ENCODE measurements at places on chromosomes 13 and 19.

GRCh38 chr19:2561895-2562294 lies 86.0 kb downstream of the GADD45B start:
- peaks cover 50% of the 10 kb centered on the region for H3K4me1 ChIP-seq
- peak; percentile 80 for DNase-seq
- H3K4me3 ChIP-seq: peak overlapping the region; percentile 85
- H3K36me3 ChIP-seq: no peaks in the 10 kb centered on the region
- peak overlapping the region; percentile 99 for H3K27ac ChIP-seq
- no peaks in the 10 kb centered on the region for H3K27me3 ChIP-seq

DNA sequence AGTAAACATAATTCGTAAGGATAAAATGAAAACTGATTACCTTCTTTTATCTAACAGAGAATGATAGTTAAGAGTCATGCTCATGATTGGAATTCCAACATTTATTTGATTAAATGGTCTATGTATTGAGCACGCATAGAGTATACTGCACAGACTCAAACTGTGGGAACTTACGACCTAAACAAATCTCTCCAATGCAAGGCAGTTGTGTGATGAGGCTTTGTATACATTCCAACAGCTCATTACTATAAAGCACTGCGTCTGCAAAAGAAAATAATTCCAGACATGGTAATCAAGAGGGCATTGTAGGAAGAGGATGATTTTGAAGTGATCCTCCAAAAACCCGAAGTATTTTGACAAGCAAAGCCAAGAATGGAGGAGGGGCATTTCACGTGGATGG lies 169.5 kb downstream of the NUFIP1 start:
- DNase-seq: no peak
- no peak overlapping the region for H3K4me3 ChIP-seq
- H3K4me1 ChIP-seq: peaks cover 12% of the 10 kb centered on the region
- no peaks in the 10 kb centered on the region for H3K36me3 ChIP-seq
- H3K27me3 ChIP-seq: peaks cover 3% of the 10 kb centered on the region

DNA sequence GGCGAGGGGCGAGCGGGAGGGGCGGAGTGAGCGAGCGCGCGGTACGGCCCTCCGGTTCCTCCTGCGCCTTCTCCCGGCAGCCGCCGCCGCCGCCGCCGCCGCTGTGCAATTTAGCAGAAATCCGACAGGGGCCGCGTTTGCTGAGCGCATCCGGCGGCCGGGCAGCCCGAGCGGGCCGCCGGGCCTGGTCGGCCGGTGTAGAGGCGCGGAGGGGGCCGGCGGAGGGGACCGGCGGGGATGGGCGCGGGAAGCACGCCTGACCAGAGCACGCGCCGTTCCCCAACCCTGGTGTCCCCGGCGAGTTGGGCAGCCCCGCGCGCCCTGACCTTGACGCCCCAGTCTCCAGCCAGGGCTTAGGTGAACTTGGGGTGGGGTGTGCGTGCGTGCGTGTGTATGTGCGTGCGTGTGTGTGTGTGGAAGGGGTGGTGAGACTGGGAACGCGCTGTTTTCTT lies 144.5 kb upstream of the ZNF536 start:
- peaks cover 5% of the 10 kb centered on the region for H3K36me3 ChIP-seq
- peaks cover 25% of the 10 kb centered on the region for H3K4me1 ChIP-seq
- H3K27ac ChIP-seq: no peak overlapping the region
- DNase-seq: peak; percentile 53

DNA sequence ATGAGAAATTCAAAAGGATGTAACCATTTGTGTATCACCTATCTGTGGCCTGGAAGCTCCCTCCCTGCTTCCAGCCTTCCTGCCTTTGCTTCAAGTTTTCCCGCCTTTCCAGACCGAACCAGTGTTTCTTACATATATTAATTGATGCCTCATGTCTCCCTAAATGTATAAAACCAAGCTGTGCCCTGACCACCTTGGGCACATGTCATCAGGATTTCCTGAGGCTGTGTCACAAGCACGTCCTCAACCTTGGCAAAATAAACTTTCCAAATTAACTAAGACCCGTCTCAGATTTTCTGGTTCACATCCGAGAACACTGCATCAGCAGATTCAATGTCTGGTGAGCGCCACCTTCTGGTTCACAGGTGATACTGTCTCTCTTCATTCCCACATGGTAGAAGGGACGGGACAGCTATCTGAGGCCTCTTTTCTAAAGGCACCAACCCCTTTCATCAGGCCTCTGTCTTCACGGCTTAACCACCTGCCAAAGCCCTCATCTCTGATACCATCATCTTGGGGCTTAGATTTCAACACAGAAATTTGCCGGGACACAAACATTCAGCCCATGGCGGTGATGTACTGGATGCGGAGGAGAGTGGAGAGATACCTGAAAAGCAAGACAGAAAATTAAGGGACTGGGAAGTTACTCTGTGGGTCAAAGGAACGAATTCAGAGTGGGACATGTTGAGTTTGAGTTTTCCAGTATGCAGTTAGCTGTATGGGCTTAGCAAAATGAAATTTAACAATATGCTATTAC lies 58.7 kb upstream of the PABPC3 start:
- DNase-seq: peak; percentile 66
- no peaks in the 10 kb centered on the region for H3K36me3 ChIP-seq
- no peak overlapping the region for H3K27ac ChIP-seq
- H3K27me3 ChIP-seq: peaks cover 28% of the 10 kb centered on the region
- H3K4me1 ChIP-seq: no peaks in the 10 kb centered on the region

GRCh38 chr13:40460116-40460515 lies 206.3 kb downstream of the FOXO1 start:
- H3K36me3 ChIP-seq: no peaks in the 10 kb centered on the region
- H3K27me3 ChIP-seq: no peaks in the 10 kb centered on the region
- no peak for DNase-seq
- H3K4me3 ChIP-seq: no peak overlapping the region
- no peak overlapping the region for H3K27ac ChIP-seq

GRCh38 chr13:110280985-110281688 lies 25.8 kb downstream of the COL4A1 start:
- DNase-seq: no peak
- H3K27ac ChIP-seq: no peak overlapping the region
- peaks cover 6% of the 10 kb centered on the region for H3K27me3 ChIP-seq
- no peak overlapping the region for H3K4me3 ChIP-seq
- H3K4me1 ChIP-seq: no peaks in the 10 kb centered on the region
- no peaks in the 10 kb centered on the region for H3K36me3 ChIP-seq

DNA sequence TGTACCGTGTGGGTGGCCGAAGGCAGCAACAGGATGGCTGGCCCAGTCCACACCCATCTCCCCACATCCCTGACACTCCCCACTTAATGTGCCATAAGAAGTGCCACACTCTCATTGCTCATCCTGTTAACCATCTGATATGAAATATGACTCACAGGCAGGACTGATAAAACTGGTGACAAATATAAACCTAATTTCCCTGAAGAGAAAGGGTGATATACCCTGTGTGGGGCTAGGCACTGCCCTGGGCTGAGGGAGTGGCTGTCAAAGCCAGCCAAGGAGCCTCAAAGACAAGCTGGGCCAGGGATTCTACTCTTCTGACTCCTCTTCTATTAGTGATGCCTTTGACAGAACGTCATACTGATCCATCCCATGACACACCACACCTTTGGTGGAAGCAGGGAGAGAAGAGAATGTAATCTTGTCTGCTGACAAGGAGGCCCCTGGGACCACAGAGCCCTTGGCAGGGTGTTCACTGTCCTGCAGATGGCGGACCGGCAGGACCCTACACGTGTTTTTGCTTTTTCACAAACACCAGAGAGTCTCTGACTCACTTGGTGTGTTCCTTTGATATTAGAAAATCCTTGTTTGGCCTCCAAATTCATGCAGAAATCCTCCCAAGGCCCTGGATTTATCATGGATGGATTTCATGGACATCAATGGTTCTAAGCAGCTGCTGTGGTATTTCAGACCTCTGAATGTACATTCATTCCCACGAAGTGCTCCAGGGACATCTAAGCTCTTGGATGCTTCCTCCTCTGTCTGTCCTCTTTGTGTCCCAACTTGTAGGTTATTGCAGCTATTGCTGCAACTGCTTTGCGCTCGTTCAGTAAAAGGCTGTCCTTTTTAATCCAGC lies 98.0 kb upstream of the WASF3 start:
- H3K27me3 ChIP-seq: peaks cover 21% of the 10 kb centered on the region
- no peaks in the 10 kb centered on the region for H3K4me1 ChIP-seq
- no peak overlapping the region for H3K27ac ChIP-seq

DNA sequence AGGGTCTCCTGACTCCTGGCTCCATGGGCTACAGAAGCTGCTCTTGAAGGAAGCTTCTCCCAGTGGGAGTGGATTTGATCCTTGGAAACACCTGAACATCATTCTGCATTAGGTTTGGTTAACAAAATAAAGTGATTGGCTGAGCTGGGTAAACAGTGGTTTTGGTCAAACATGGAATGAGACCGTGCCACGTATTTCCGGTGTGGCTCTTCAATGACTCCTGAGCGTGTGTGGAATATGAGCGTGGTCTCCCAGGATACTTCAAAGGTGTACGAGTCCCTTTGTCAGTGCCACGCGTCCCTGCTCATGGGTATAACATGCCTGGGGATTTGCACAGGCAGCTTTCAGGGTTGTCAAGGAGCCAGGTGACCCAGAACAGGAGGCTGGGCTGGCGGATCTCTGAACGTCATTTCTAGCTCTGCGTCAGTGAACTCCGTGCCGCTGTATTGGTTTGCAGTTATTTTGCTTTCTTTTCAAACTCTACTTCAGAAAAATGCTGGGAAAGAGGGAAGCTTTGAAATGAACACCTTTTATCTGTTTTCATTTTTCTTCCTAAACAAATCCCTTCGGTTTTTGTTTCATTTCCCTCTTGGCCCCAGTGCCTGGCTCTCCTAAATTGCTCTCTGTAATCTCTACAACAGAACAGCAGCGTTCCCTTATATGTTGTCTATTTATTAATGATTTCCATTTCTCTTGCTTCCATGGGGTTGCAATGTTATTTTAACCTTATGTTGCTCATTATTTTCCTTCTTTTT lies 26.3 kb upstream of the GJB6 start:
- H3K36me3 ChIP-seq: no peaks in the 10 kb centered on the region
- no peak for DNase-seq
- no peak overlapping the region for H3K27ac ChIP-seq
- H3K4me3 ChIP-seq: no peak overlapping the region
- peaks cover 8% of the 10 kb centered on the region for H3K27me3 ChIP-seq
- H3K4me1 ChIP-seq: no peaks in the 10 kb centered on the region
